ENCODE measurements at places on chromosomes 12 and 14.

DNA sequence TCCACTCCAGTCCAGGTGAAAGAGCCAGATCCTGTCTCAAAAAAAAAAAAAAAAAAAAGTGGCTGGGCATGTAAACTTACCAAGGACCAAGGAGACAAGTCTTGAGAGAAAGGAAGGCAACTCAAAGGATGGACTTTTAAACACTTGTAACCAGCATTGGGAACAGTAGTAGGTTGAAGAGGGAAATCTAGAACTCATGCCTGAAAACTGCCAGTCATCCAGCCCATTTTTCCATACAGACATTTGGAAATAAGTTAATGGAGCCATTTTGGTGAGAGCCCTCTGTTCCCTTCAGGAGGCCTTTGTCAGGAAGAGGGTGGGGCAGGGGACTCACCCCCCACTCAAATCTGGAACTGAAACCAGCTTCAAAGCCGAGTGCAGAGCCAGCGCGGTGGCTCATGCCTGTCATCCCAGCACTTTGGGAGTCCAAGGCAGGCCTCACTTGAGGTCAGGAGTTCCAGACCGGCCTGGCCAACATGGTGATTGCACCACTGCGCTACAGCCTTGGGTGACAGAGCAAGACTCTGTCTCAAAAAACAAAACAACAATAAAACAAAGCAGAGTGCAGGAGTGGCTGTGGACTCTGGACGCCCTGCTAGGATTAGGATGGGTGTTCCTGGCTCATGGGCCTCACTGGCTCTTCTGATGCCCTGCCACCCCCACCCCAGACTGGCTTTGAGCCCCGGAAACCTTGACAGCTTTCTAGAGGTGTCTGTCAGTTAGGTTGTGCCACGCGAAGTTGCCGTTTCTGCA, 1.6 kb upstream of the MLXIP start:
- no peak for DNase-seq

DNA sequence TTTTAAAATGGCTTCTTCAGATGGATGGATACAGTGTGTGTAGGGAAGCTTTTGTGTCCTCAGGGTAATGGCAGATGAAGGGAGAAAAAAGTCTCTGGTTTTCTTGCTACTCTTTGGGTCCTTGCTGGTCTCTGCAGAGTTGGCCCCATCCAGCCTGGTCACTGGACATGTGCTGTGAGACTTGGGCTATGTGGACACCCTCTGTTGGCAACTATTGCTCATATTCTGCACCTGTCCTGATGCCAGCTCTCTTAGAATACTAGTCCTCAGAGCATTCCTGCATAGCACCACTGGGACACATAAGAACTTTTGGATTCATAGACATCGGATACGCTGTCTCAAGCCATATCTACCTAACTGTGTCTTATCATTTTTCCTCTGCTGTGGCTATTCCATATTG, 20.0 kb downstream of the NAV3 start:
- DNase-seq: no peak

GRCh38 chr12:4992871-4993270, 50.8 kb upstream of the KCNA5 start:
- DNase-seq: no peak

GRCh38 chr12:112307317-112308011, 74.8 kb downstream of the HECTD4 start:
- no peak for DNase-seq
